Activated CD4-positive, alpha-beta T cell treated with anti-CD3 and anti-CD28 coated beads, Interleukin-2, amount 50 U/mL, for 4 hours (primary cell): ENCODE measurements at places on chromosomes 12 and 14.
A peak's percentile ranks its signal among the peaks of the same experiment; 100 is the strongest.

DNA sequence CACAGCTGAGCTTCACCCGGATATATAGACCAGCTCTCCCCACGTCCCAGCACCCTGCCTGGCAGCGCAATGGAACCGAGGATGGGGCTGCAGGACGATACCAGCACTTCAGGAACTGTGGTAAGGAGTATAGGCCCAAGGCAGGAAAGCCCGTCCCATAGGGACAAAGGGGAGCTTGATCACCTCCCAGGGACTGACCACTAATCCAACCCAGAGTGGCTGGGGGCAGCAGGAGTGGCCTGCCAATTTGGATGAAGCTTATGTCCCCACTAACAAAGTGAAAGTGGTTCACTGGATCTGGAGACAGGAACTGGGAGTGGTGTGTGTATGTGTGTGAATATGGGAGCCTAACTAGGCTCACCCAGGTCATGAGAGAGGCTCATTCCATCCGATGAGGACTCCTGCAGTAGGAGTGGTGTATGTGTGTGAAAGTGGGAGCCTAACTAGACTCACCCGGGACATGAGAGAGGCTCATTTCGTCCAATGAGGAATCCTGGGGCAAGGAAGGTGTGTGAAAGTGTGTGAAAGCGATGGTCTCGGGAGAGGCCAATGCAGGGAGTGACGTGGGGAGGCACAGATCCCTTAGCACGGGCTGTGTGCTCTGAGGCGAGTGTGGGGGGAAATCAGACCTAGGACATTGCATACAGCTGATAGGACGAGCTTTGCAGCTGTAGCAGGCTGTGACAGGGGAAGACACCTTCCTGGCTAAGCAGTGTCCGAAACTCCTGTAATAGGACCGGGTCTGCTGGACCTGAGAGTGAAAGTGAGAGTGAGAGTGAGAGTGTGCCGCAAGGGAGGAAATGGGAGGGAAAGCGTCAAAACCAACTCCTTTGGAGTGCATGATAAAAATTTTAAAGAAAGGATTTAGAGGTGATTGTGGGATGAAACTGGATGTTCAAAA lies 25.7 kb downstream of the KLRK1 start:
- DNase-seq = no peak

DNA sequence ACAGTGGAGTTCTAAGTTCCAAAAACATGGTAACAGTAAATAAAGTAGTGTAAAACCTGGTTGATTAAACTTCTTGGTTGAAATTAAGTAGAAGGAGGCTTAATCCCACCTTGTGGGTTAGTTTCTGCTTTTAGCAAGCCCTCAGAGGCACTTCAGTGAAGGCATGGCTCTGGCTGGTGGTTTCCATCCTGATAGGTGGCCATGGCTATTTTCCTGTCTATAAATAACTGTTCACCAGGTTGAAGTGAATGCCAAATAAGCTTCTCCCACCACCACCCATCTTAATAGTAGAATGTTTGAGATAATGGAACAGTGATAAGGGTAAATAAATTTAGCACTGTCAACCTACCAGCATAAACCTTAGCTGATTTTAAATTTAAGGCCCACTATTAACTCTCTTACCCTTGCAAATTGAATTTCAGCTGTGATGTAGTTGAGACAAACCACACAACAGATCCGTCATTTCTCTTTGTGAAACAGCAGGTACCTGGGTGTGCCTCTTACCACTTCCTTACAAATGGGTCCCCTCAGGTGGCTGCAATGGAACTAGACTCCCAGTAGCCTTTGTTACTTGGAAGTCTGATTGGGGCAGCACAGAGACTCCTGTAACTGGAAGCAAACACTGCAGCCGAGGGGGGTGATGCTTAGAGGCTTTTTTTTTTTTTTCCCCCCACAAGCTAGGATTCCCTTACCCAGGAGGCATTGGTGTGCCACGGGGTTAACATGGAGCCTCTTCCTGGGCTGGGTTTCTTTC lies 41.4 kb downstream of the DAAM1 start:
- DNase-seq = no peak

DNA sequence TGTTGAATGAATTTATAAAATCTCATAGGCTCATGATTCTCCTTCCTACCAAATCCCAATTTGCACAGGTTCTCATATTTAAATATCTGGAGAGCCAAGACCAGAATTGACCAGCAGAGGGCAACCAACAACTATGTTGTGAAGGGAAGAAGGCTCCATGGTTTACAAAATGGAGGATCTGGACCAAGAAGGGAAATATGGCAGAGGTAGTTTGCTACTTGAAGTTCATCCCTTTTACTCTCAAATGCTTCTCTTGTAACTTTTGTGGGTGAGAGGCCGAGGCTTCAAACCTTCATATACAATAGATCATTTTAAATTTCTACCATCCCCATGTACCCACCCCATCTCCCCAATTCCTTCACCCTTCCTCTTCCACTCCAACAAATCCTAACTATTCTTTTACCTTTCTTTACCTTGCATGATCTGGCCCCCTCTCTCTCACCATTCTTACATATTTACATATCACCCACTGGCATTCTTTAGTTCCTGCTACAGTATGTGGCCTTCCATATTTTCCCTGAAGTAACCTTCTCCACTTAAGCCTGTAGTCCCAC lies 3.8 kb upstream of the SMARCC2 start:
- DNase-seq = peak; percentile 69

DNA sequence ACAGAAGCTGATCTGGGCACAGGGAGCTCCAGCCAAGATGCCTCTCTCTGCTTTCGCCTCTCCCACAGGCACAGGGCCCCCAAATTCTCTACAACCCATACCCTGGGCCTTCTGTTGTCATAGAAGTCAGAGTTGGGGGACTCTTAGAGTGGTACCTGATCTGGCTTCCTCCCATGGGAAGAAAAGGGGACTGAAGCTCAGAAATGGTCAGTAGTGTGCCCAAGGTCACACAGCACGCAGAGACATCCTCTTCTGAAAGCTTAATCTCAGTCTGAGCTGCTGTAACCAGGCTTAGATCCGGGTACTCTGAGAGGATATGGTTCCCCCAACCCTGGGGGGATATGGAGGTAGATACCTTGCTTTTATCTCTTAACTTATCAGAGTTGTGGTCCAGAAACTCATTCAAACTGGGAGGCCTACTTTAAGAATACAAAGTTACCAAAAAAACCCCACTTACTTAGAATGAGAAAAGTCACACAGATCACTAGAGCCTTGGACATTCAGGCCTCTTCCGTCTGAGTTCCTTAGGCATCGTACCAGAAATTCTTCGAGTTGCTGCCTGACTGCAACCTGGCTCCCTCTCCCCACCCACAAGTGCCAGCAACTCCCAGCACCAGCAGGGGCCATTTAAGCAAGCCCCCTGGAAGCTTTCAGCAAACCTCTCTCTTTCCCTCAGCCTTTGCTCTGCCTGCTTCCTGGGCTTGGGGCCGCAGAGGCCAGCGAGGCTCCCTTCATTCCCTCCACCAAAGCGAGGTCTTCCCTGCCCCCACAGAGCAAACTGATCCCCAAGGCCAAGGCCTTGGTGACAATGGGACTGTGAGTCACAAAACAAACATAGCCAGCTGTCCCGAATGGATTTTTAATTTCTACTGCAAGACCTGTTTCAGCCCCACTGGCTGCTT lies 13.9 kb downstream of the KRT7 start:
- no peak for DNase-seq

- no peak for DNase-seq
Measured at GRCh38 chr12:30598889-30599288, 96.8 kb downstream of the IPO8 start.

GRCh38 chr12:53346491-53346890 lies 10.3 kb upstream of the SP7 start:
- DNase-seq = no peak

DNA sequence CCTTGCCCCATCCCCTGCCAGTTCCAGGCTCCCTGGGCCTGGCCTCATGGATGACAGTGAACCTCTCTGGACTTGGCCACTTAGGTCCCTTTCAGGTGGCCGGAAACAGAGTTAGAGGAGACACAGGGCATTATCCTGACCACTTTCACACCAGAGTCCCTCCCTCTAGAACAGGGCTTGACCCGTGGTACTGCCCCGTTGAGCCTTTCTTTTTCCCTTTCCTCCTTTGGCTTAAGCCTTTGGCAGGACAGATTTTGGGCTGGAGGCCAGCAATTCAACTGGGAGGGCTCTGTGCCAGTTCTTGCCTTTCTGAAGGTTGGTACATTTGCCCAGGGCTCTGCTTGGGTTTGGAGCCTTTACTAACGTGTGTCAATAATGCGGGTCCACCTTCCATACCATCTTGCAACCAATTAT lies 22.8 kb downstream of the TPCN1 start:
- DNase-seq = no peak

- DNase-seq = no peak
Measured at GRCh38 chr14:97506626-97507025, 709.4 kb downstream of the VRK1 start.

DNA sequence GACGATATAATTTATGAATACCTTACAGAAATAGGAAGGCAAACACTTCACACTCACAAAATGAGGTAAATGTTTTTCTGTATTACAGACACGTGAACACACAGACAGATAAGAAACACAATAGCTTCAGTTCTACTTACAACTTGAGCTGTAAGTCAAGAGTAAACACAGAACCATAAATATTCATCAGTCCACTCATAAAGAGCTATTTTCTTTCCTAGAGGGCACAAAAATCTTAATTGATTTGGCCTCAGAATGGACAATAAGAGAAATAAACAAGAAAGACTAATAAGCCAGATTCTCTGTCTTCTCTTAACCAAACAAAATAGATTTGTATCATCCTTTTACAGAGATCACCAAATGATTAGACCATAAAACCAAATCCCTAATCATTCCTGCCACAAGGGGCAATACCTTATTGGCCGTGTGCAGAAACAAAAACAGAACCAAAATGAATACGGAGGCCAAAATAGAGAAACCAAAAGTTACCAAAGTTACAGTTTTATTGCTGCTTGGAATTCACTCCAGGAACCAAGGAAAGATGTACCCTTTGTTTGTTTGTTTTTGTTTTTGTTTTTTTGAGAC lies 38.1 kb upstream of the GARIN2 start:
- DNase-seq = no peak

DNA sequence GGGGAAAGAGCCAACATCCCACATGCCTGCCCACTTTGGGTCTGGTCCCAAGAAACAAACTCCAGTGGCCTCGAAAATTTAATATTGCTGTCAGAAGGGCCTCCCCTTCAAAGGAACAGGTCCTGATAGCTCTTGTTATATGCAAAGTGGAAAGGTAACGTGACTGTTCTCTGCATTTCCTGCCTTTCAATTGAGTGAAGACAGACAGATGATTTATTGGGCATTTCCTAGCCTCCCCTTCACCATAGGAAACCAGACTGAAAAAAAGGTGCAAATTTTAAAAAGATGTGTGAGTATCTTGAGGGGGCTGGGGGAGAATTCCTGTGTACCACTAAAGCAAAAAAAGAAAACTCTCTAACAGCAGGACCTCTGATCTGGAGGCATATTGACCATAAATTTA lies 235.2 kb downstream of the ZFP36L1 start:
- DNase-seq = no peak

GRCh38 chr14:54579621-54580020 lies 12.7 kb downstream of the SAMD4A start:
- no peak for DNase-seq

DNA sequence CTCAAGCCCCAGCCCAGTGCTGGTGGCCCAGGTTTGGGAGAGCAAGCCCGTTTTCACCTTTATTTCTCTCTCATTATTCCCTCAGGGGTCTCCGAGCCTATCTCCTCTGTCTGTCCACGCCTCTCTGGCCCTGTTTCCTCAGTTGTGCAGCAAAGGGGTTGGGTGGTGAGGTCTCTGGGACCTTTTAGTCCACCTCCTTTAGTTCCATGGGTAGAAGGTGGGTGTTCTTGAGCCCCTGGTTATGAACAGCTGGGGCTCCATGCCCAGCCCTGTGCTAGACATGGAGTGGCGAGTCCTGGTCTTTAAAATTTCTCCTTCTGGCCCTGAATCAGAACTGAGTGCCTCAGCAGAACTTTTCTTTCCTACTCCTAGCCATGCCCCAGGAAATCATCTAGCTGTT lies 1.3 kb upstream of the NGB start:
- DNase-seq = no peak

GRCh38 chr12:11651381-11651780 lies 1.9 kb downstream of the ETV6 start:
- no peak for DNase-seq

GRCh38 chr12:12976366-12976765 lies 23.7 kb downstream of the HEBP1 start:
- DNase-seq = no peak

GRCh38 chr12:2679068-2679815 lies 115.5 kb upstream of the FKBP4 start:
- DNase-seq = no peak

- DNase-seq = no peak
Measured at GRCh38 chr12:123485756-123486155, 27.8 kb downstream of the SNRNP35 start.

DNA sequence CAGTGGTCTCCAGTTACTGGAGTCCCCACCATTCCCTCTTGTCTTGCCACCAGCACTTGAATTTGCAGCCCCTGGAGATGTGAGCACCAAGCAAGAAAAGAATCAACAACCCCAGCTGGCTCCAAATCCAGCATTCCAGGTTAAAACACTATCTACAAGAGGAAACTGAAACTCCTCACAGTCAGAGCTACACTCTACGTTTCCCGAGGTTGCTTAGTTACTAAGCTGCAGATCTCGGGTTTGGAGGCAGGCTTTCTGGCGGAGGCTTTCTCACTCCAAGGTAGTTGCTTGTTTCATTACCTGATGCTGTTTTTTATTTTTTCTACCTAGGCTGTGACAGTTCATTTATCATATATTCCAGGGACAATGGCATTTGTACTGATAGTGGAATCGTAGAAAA lies 248.1 kb downstream of the GLT1D1 start:
- DNase-seq = no peak

DNA sequence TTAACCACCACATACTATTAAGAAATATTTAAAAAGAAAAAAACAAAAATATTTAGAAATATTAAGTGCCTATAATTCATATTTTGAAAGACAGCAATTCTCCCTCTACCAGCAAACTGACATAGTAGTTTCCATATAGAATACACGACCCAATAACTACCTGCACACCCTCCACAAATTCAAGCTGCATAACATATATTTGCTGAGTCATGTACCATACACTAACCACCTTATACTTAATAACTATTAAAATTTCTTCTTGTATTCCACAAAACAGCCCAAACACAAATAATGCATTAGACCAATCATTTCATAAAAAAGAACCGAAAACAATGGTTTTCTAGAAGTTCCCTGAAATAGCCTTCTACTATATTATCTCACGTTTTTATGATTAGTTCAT lies 21.7 kb downstream of the GTF2A1 start:
- no peak for DNase-seq

- no peak for DNase-seq
Measured at GRCh38 chr12:115946867-115947695, 330.4 kb downstream of the MED13L start.

GRCh38 chr12:111458546-111459172 lies 52.9 kb downstream of the SH2B3 start:
- DNase-seq = no peak

- no peak for DNase-seq
Measured at GRCh38 chr12:109512608-109513007, 35.2 kb downstream of the UBE3B start.

- no peak for DNase-seq
Measured at GRCh38 chr12:23098110-23098509, 473.1 kb downstream of the ETNK1 start.
